ENCODE measurements at places on chromosomes 12 and 14.

- no peak for DNase-seq
Observed at GRCh38 chr12:65597527-65597926, 226.8 kb upstream of the HMGA2 start.

DNA sequence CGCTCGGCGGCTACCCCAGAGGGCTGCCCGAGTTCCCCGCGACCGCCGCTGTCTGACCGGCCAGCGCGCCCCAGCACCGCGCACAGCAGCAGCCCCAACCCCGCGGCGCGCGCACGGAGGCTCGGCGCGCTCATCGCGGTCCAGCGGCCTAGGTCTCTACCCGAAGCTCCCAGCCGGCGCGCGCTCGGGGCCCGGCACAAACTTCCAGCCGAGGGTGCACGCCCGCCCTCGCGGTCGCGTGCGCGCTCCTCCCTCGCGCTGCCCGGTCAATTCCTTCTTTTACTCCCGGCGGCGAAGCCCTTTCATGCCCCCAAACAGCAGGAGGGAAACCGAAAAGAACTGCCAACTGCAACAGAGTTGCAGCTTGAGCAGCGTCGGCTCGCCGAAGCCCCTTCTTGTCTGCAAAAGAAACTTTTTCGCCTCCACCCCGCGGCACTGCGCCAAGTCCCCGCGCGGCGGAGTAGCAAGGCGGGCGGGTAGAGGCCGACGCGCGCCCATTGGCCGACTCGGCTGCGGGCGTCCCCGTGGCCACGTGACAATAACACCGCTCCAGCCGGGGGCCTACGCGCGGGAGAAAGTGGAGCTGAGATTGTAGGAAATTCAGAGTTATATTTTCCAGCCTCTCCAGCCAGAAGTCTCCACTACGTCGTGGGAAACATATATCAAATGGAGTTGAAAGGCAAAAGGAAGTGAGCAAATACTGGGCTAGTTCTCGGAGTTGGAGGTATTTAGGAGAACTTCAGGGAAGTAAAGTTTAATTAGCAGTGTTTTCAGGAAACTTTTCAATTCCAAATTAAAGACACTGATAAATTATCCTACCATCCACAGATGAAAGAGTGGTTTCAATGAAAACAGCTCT is at the start of gene LRIG3:
TSS of gene LRIG3 (minus strand) at position 403 of the 859 bp plus-strand sequence. CDS start at position 134, 269 bp downstream.
- no peak for DNase-seq

DNA sequence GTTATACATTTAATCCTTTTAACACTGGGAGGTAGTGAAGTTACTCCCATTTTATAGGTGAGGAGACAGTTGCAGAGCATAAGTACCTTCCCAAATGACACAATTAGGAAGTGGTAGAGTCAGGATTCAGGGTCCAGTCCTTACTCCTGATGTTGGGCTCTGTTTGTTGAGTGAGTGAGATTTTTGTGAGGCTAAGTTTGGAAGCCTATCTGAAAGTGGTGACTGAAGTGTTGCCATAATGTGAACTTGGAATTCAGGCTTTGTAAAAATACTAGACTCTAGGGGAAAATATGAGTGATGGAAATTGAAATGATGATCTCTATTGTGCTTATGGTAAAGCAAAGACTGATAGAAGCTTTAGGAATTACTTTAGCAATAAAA is 2.2 kb downstream of the NUDT4 start:
- no peak for DNase-seq

- no peak for DNase-seq
Observed at GRCh38 chr12:26469421-26470180, 274.2 kb downstream of the SSPN start.

DNA sequence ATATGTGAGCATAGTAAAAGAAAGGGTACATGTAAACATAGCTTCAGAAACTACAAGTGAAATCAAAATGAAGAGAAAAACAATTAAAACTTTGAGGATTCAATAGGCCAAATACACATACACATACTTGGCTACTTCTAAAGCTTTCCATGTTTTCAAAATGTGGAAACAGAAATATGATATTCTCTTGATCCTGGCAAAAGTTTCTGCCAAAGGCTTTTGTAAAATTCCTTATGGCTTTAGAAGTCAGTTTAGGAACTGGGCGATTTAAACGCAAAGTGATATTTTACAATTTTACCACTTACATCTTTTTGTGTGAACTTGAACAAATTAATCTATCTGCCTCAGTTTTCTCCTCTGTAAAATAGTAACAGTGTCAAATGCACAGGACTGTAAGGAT is 756.4 kb downstream of the C12orf50 start:
- DNase-seq = no peak

- DNase-seq = no peak
Observed at GRCh38 chr14:65348137-65348536, 64.4 kb upstream of the FUT8 start.

- peak; percentile 44 for DNase-seq
Observed at GRCh38 chr12:67647799-67648520, 585 bp upstream of the DYRK2 start.

DNA sequence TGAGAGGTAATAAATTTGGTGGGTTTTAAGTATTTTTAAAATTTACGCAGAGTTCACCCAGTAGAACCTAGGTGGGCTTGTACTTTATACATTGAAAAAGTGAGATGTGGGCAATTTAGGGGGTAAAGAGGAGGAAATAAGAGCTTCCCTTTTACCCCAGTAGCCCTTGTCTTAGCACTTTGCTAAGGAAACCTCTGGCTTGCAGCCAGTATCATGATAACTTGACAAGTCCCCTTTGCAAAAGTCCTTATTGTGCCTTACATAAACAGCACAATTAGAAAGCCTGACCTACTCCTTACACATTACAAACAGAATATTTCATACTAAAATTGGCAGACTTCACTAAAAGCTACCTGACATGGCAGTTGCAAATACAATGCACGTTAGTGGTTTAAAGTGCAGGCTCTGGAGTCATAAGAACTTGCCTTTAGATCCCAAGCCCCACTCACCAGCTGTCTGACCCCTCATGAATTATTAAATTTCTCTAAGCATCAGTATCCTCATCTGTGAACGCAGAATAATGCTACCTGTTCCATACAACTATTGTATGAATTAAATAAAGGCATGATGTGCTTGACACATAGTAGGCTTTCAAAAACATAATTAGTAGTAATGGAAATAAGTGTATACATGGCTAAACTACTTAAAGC is 53.2 kb upstream of the NELL2 start:
- DNase-seq = no peak

- no peak for DNase-seq
Observed at GRCh38 chr12:27575762-27576118, 51.7 kb downstream of the PPFIBP1 start.

GRCh38 chr12:90404071-90404470 is 550.9 kb downstream of the CCER1 start:
- no peak for DNase-seq

GRCh38 chr12:17763366-17763765 is 326.6 kb downstream of the RERGL start:
- DNase-seq = no peak

DNA sequence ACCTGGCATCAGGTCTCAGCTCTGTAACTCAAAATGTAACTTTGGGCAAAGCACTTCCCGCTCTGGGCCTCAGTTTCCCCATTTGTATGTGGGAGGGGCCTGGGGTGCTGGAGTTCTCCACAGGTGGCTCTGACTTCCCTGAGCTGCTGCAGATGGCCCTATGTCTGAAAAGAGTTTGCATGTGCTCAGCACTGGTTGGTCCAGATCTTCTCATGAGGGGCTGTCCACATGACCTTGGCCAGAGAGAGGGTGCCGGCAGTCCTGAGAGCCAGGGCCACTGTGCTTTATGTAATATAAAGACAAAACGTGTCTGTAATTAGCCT is 7.2 kb upstream of the CACNA2D4 start:
- DNase-seq = no peak

DNA sequence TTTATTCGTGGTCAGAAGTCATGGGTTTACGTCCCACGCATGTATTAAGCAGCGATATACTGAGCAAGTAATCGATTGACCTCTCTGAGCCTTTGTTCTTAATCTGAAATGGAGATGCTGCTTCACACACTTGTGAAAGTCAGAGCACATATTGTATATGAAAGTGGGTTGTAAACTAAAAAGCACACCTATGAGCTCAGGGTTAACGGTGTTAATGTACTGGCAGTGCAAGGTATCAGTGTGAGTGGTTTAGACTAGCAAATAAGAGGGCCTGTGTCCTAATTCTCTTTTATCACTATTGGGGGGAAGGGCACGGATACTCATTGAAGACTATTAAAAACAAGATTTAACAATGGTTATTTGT is 676 bp downstream of the MRPL42 start:
- DNase-seq = no peak

DNA sequence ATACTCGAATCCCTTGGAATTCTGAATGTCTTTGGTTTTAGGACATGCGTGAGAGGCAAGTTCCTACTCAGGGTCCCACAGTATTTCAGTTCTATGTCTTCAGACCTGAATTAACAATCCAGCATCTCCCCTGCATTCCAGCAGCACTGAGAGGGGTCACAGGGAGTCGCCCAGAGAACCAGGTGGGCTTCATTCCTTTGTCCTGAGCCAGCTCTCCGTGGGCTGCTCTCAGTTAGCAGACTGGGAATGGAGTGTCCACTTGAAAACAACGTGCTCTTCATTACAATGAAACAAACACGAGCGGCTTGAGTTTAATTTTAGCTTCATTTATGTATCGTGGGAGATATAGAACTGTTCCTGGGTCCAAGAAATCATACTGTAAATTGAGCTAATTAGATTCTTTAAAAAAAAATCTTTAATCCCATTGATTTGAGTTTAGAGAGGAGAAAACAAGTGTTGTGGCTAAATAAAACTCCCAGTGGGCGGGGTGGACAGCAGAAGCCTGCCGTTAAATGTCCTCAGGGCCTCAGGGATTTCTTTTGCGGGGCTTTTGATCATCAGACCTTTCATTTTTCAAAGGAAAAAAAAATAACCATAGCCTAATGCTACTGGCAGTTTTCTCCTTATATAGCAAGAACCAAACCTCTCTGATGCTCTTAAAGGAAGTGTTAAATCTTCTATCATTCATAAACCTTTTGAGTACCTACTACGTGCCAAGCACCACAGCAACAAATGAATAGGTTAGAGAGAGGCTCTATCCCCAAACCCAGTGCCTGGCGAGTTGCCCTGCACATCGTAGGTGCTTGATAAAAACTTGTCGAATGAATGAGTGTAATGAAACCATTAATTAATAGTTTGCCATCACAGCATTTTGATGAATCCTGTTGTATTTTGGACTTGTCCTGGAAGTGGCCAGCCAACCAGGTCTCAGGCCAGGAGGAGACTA is 140.4 kb downstream of the CHST11 start:
- DNase-seq = no peak
